ENCODE measurements at places on chromosomes 16 and 17. TPM values are rescaled to one million over a fixed set of nuclear protein-coding genes. Genes with fewer than 3 reads are reported as not detected.

The RND2 gene
- 1.2 TPM for polyA plus RNA-seq

The AARSD1 gene
- polyA plus RNA-seq: 37.7 TPM

The SHISA6 gene
- 3.6 TPM for polyA plus RNA-seq

The HP gene
- 2.9 TPM for polyA plus RNA-seq

- no peak overlapping the region for H3K27ac ChIP-seq
- H3K4me3 ChIP-seq: no peak overlapping the region
- no peaks in the 10 kb centered on the region for H3K27me3 ChIP-seq
- H3K4me1 ChIP-seq: peaks cover 7% of the 10 kb centered on the region
These were observed 29.9 kb downstream of the CFAP20 start for GRCh38 chr16:58099097-58099955.

DNA sequence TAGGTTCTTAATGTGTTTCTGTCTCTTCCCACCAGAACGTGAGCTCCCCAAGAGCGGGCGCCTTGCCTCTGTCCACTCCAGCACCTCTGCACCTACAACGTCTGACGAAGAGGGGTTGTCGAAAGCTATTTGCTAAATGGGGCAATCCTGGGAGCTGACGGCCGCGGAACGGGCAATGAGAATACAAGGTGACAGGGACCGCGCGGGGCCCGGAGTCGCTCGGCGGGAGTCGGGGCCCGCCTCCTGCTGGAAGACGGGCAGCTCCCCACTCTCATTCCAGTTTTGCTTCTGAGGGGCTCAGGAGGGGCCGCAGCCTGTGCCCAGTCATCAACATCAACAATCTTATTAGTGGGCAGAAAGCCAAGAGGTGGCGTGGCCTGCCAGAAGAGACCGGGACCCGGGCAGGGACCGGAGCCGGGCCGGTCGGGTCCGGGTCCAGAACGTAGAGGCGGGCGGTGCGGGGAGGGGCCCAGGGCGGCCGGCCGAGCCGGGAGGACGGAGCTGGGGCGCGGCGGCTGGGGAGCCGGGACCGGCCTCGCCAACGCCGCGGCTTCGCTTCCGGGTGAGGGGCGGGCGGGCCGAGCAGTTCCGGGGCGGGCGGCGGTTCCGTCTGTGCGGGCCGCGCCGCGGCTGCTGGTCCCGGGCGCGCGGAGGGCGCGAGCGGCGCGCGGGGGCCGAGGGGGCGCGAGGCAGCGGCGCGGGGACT, at the start of gene MOSMO:
TSS of gene MOSMO (plus strand) at position 603 of the 706 bp plus-strand sequence. CDS start 191 bp downstream, outside the sequence.
- peak within 1 kb of the TSS; percentile 93 for H3K4me3 ChIP-seq
- peaks cover 38% of the 10 kb centered on the region for H3K4me1 ChIP-seq
- H3K27ac ChIP-seq: peak within 1 kb of the TSS; percentile 87

DNA sequence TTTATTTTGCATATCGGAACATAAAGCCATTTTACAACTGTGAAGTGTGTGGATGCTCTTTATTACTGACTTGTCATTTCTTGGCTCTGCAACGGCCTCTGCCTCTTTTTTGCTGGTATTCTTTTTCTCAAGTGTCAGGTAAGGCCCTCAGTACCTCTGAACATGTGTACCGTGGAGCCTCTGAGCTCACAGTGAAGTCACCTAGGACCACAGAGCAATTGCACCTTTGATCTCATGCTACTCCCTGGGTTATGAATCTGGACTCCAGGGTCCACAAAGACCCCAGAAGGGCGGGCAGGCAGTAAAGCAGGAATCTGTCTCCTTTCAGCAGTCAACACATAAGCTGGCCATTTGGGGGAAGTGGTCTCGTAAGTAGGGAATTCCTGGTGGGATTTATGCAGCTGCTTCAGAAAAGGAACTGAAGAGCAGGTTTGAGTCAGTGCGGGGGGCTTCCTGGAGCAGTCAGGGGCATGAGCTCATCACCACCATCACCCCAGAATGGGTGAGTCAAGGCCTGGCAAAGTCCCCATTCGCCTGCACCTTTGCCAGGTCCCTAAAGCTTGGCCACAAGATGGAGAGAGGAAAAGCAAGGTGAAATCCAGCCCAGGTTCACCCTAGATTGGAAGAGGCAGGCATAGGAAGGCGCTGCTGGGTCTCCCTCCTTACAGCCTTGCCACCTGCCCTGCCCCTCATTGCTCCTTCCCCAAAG, 33.0 kb downstream of the TBX4 start:
- no peaks in the 10 kb centered on the region for H3K36me3 ChIP-seq
- no peak overlapping the region for H3K27ac ChIP-seq
- H3K27me3 ChIP-seq: no peaks in the 10 kb centered on the region
- H3K4me1 ChIP-seq: no peaks in the 10 kb centered on the region

DNA sequence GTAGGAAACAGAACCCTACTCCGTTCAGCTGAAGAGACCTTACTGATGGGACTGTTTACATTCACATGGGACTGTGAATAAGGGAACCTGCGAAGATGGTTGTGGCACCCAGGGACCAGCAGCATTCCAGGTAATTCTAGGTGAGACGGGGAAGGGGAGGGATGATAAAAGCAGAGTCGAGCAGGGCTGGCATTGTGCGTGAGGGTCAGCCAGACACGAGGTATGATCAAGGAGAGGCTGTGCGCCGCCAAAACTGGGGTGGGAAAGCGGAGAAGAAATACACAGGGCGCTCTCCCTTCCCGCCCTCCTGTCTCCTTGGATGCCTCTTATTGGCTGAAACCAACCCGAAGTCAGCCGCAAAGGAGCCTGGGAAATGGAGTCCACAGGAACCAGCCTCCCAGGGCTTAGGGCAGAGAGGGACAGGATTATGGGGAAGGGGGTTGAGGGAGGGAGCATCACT, 38.4 kb upstream of the CSNK2A2 start:
- H3K4me3 ChIP-seq: peak overlapping the region; percentile 38
- no peaks in the 10 kb centered on the region for H3K4me1 ChIP-seq
- H3K27ac ChIP-seq: no peak overlapping the region
- peak; percentile 85 for DNase-seq
- H3K36me3 ChIP-seq: no peaks in the 10 kb centered on the region

- H3K36me3 ChIP-seq: no peaks in the 10 kb centered on the region
- H3K27ac ChIP-seq: no peak overlapping the region
- no peak for DNase-seq
- H3K27me3 ChIP-seq: no peaks in the 10 kb centered on the region
- no peaks in the 10 kb centered on the region for H3K4me1 ChIP-seq
- no peak overlapping the region for H3K4me3 ChIP-seq
These were observed 108.4 kb upstream of the METRNL start for GRCh38 chr17:82970818-82971590.

GRCh38 chr17:45310380-45311324, 6.2 kb downstream of the MAP3K14 start:
- H3K4me3 ChIP-seq: no peak overlapping the region
- peak overlapping the region; percentile 96 for H3K27ac ChIP-seq
- H3K27me3 ChIP-seq: no peaks in the 10 kb centered on the region
- no peaks in the 10 kb centered on the region for H3K36me3 ChIP-seq
- peaks cover 100% of the 10 kb centered on the region for H3K4me1 ChIP-seq

- no peaks in the 10 kb centered on the region for H3K4me1 ChIP-seq
- H3K4me3 ChIP-seq: no peak overlapping the region
- no peak overlapping the region for H3K27ac ChIP-seq
- no peaks in the 10 kb centered on the region for H3K36me3 ChIP-seq
- DNase-seq: no peak
These were observed 189.7 kb downstream of the ZNF18 start for GRCh38 chr17:11807606-11808005.

- H3K4me3 ChIP-seq: no peak overlapping the region
- no peaks in the 10 kb centered on the region for H3K27me3 ChIP-seq
- no peak overlapping the region for H3K27ac ChIP-seq
- no peak for DNase-seq
- H3K36me3 ChIP-seq: no peaks in the 10 kb centered on the region
These were observed 21.2 kb downstream of the CHMP6 start for GRCh38 chr17:81012574-81013447.

DNA sequence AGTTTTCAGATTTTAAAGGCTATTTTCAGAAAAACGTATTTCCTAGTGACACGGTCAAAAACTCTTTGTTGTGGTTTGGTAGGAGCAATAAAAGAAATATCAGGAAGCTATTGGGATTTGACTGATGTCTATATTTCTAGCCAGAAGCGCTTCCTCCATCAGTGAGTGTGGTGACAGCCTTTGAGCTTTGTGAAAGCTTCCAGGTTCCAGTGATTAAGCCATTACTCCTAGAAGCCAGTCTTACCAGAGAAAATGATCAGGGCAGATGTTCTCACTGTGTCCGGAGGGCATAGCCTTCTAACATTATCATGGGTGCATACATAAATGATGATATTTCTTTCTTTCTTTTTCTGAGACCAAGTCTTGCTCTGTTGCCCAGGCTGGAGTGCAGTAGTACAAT, 39.6 kb downstream of the MAP2K6 start:
- H3K27ac ChIP-seq: no peak overlapping the region
- peaks cover 2% of the 10 kb centered on the region for H3K4me1 ChIP-seq
- no peak overlapping the region for H3K4me3 ChIP-seq
- no peaks in the 10 kb centered on the region for H3K27me3 ChIP-seq
- no peaks in the 10 kb centered on the region for H3K36me3 ChIP-seq
- no peak for DNase-seq

- DNase-seq: peak; percentile 47
- H3K4me1 ChIP-seq: peaks cover 9% of the 10 kb centered on the region
- H3K4me3 ChIP-seq: no peak overlapping the region
- no peak overlapping the region for H3K27ac ChIP-seq
- H3K27me3 ChIP-seq: no peaks in the 10 kb centered on the region
These were observed 7.7 kb upstream of the DCTPP1 start for GRCh38 chr16:30437511-30438046.

All from stomach (tissue), 19 donors.